HuH-7 (cell line): ENCODE measurements at places on chromosomes 2 and 18.
A peak's percentile ranks its signal among the peaks of the same experiment; 100 is the strongest.

DNA sequence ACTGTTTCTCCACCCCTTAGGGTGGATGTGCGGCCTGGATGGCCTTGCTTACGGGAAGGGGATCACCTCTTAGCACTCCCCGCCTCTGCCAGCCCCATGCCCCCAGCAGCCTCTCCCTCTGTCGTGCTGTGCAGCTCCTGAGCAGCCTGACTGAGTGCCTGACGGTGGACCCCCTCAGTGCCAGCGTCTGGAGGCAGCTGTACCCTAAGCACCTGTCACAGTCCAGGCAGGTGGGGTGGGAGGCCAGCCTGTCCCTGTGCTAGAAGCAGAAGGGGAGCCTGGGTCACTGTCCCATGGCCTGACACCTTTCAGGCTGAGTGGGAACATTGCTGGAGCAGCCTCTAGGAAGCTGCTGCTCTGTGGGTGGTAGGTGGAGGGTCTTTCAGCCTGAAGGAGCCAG lies 5.2 kb downstream of the TMEM214 start:
- no peak for DNase-seq

DNA sequence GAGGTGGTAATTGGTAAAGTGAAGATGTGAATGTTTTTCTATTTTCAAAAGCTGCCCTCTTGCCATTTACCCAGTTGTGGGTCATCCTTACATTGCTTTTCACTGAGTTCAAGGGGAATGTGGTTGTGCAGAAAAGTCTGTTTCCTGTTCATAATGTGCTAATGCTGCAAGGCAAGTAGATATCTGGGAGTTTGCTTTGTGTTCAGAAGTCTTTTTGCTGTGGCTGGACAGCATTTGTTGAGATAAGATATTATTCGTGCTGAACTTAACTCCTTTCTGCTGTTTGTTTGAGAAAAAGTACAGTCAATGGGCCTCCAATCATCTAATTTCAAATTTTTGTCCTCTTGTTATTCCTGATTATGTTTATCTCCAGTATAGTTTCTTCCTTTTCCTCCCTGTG lies 263.2 kb downstream of the LTBP1 start:
- DNase-seq, result no peak

- DNase-seq, result no peak
These were observed 808.1 kb downstream of the RNF144A start for GRCh38 chr2:7725171-7725849.

- no peak for DNase-seq
These were observed 130.6 kb upstream of the PXDN start for GRCh38 chr2:1874950-1875349.

- DNase-seq, result no peak
These were observed 188.4 kb upstream of the RASGRP3 start for GRCh38 chr2:33288011-33288410.

- peak; percentile 37 for DNase-seq
These were observed 38.0 kb downstream of the CYP1B1 start for GRCh38 chr2:38037757-38038621.

- no peak for DNase-seq
These were observed 64.2 kb downstream of the MTCL1 start for GRCh38 chr18:8769509-8770095.

DNA sequence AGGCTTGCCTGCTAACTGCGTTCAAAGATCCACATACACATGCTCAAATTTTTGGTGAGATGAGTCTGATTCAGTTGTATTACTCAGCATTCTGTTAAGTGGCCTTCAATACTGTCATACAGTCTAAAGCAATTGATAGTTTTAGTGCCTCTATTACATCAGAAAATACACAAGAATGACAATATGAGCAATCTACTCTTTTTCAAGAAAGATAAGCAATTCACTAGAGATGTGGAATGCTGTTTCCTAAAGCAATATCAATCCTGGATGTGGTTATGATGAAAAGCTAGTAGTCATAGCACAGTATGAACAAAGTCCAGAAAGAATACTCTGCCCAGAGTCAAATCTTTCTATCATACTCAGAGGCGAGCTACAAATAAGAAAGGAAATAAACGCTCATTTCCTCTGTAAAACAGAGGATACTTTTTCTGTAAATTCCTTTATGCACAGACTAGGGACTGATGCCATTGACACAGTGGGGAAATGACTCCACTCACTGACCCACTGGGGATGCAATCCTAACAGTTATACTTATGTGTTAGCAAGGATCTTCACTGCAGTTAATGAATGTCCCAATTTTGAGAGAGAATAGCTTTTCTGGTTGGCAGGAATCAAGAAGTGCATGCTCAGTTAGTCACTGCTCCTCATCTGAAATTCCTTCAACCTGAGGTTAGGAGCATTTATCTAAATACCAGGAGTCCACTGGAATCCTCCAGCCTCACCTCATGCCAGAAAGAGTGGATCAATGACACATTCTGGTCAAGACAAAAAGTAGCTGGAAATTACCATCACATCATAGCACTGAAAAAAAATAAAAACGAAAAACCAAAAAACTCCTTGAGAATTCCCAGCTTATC lies 83.3 kb downstream of the PDE11A start:
- no peak for DNase-seq

- no peak for DNase-seq
These were observed 38.5 kb upstream of the KLF11 start for GRCh38 chr2:10004836-10005235.

DNA sequence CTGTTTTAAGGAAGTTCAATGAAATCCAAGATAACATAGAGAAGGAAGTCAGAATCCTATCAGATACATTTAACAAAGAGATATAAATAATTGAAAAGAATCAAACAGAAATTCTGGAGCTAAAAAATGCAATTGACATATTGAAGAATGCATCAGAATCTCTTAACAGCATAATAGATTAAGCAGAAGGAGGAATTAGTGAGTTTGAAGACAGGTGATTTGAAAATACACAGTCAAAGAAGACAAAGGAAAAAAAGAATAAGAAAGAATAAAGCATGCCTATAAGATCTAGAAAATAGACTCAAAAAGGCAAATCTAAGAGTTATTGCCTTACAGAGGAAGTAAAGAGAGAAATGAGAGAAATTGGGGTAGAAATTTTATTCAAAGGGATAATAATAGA lies 204.1 kb downstream of the SS18 start:
- no peak for DNase-seq

- DNase-seq, result no peak
These were observed 296.4 kb downstream of the CYP26B1 start for GRCh38 chr2:71851094-71851750.

DNA sequence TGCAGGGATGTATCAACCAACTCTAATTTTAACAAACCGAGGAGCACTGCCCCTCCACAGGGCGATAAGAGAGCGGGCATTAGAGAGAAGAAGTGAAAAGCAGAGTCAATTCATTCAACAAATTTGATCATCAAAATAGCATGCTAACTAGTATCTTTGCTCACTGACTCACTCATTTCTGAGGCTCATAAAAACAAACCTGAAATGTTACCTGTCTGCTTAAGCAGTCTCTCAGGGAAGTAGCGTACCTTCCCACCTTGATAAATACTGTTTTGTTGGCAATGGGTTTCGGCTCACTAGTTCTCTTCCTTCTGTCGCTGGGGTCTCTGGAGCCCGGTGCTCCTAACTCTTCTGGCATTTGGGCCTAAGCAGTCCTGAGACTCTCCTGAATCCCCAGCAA lies 248.8 kb downstream of the IRS1 start:
- no peak for DNase-seq

- DNase-seq, result no peak
These were observed 253.2 kb downstream of the TFCP2L1 start for GRCh38 chr2:121031568-121032340.
